CD4-positive, alpha-beta T cell treated with Interleukin-15 for 4 hours (primary cell): ENCODE measurements at places on chromosomes 12 and 14.

GRCh38 chr12:94621662-94622359 lies 28.5 kb downstream of the TMCC3 start:
- DNase-seq, result peak; percentile 59

- DNase-seq, result no peak
Measured at GRCh38 chr12:63302269-63302940, 151.4 kb upstream of the AVPR1A start.

- DNase-seq, result no peak
Measured at GRCh38 chr12:27220055-27220987, 23.8 kb upstream of the STK38L start.

- DNase-seq, result no peak
Measured at GRCh38 chr14:72907886-72908285, 14.0 kb upstream of the DPF3 start.

GRCh38 chr14:22289570-22289969 lies 299.5 kb downstream of the DAD1 start:
- no peak for DNase-seq

DNA sequence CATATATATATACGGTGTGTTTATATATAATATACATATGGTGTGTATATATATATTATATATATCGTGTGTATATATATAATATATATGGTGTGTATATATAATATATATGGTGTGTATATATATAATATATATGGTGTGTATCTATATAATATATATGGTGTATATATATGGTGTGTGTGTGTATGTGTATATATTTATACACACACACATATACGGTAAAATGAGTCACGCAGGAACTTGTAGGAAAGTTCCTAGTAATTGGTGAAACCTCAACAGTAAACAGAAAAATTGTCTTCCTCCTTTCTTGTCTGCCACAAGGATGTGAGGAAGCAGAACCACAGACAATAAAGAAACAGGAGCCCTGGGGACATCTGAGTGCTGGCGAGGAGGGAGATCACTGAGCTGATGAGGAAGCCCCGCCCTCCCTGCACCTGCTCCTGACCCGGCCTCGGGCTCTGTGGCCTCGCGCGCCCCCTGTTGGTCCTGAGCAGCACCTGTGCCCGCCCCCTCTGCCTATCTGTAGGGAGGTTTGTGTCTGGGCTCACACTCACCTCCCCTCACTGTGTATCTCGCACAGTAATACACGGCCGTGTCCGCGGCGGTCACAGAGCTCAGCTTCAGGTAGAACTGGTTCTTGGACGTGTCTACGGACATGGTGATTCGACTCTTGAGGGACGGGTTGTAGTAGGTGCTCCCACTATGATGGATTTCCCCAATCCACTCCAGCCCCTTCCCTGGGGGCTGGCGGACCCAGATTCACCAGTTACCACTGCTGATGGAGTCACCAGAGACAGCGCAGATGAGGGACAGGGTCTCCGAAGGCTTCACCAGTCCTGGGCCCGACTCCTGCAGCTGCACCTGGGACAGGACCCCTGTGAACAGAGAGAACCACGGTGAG lies 1079.4 kb downstream of the TMEM121 start:
- DNase-seq, result peak; percentile 70

GRCh38 chr12:46005823-46006222 lies 15.4 kb upstream of the SCAF11 start:
- no peak for DNase-seq

GRCh38 chr14:60722107-60722356 lies 2.1 kb downstream of the SIX4 start:
- DNase-seq, result no peak

- DNase-seq, result no peak
Measured at GRCh38 chr14:71789005-71789404, 143.2 kb upstream of the RGS6 start.

DNA sequence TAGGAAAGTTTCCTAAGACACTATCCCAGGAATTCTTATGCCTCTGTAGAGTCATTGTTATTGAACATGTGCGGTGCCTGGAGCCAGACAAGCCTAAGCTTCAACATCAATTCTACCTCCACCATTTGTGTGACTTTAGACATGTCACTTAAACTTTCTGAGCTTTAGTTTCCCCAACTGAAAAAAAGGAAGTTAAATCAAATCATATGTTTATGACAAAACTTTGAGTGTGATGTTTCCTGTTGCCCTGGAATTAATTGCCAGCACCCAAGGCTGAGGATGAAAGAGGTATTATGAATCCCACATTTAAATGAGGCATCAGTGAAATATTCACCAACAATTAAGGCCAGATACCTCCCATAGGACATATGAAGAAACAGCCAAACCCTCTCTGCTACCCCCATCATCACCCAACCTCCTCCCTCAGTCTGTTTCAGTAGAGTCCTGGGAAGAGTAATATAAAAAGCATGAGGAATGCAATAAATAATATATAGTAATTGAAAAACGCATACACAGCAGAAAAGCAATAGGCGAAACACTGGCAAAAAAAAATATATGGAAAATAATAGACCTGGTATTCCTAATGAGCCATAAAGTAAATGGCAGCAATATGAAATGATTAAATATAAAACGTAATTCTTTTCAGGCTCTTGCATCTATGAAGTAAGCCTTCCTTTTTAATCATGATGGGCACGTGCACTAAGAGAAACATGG lies 182.0 kb upstream of the DCN start:
- DNase-seq, result no peak

DNA sequence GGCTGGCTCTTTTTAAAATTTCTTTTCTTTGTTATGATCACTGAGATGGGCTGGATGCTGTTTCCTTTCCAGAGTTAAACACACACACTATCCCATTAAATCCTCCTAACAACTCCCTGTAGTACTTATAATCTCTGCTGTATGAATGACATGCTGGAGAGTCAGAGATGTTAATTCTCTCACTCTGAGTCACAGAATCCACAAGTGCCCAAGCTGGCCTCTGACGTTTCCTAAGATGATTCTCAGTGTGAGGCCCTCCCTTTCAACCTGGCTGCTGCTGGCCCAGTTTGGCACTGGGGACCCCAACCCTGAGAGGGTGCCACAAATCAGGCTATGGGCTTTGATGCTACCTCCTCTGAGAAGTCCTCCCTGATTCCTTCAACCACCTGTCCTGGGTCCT lies 5.4 kb downstream of the NOS1 start:
- DNase-seq, result no peak

GRCh38 chr12:105843561-105843960 lies 295.2 kb downstream of the NUAK1 start:
- no peak for DNase-seq

GRCh38 chr12:111074965-111075364 lies 154.6 kb upstream of the MYL2 start:
- DNase-seq, result no peak

GRCh38 chr14:64566651-64567122 lies 16.9 kb downstream of the PPP1R36 start:
- DNase-seq, result no peak

DNA sequence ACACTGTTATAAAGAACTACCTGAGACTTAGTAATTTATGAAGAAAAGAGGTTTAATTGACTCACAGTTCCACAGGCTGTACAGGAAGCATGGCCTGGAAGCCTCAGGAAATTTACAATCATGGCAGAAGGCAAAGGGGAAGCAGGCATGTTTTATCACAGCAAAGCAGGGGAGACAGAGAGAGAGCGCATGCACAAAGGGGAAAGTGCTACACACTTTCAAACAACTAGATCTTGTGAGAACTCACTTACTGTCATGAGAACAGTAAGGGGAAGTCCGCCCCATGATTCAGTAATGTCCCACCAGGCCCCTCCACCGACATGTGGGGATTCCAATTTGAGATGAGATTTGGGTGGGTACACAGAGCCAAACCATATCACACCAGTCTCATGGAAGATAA lies 313.9 kb downstream of the CACNA1C start:
- DNase-seq, result no peak

- DNase-seq, result no peak
Measured at GRCh38 chr12:124433879-124434278, 133.5 kb downstream of the NCOR2 start.

GRCh38 chr12:513446-513845 lies 53.7 kb downstream of the B4GALNT3 start:
- DNase-seq, result no peak

GRCh38 chr14:51473808-51474565 lies 177.7 kb upstream of the FRMD6 start:
- DNase-seq, result no peak

DNA sequence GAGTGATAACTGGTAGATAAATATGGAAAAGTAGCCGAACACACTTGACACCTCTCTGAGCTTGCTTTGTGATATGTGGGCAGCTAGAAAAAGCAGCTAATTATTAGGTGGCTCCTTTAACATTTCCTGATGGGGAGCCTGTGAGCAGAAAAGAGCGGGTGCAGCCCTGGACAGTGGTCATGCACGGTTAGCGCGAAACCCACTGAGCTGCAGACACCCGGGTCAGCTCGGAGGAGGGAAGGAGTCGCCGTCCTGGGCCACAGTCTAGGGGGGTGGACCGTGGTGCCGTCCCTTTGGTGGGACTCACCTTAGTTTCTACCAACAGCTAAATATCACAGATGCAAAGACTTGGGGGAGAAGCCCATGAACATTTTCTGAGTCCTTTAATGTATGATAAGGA lies 6.6 kb downstream of the COA8 start:
- DNase-seq, result no peak

- no peak for DNase-seq
Measured at GRCh38 chr12:28040246-28040645, 67.7 kb upstream of the PTHLH start.

- DNase-seq, result no peak
Measured at GRCh38 chr12:90262251-90262650, 553.6 kb upstream of the ATP2B1 start.

- no peak for DNase-seq
Measured at GRCh38 chr14:32594766-32595165, 265.7 kb downstream of the AKAP6 start.

GRCh38 chr12:24879644-24880043 lies 69.3 kb downstream of the BCAT1 start:
- no peak for DNase-seq

GRCh38 chr14:99534863-99535262 lies 53.7 kb downstream of the CCNK start:
- no peak for DNase-seq

DNA sequence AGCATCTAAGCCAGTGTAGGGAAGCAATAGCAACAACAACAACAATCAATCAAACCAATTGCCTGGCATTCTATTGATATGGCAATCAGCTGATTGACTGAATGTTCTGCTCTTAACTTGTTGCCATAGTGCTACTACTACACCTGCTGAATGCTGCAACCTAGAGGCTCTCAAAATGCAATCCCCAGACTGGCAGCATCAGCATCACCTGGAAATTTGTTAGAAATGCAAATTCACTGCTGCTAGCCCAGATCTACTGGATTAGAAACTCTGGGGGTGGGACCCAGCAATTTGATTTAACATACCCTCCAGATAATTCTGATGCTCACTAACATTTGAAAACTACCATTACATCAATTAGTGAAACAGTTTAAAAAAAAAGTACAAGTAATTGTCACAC lies 363.6 kb downstream of the SNAPC1 start:
- no peak for DNase-seq

DNA sequence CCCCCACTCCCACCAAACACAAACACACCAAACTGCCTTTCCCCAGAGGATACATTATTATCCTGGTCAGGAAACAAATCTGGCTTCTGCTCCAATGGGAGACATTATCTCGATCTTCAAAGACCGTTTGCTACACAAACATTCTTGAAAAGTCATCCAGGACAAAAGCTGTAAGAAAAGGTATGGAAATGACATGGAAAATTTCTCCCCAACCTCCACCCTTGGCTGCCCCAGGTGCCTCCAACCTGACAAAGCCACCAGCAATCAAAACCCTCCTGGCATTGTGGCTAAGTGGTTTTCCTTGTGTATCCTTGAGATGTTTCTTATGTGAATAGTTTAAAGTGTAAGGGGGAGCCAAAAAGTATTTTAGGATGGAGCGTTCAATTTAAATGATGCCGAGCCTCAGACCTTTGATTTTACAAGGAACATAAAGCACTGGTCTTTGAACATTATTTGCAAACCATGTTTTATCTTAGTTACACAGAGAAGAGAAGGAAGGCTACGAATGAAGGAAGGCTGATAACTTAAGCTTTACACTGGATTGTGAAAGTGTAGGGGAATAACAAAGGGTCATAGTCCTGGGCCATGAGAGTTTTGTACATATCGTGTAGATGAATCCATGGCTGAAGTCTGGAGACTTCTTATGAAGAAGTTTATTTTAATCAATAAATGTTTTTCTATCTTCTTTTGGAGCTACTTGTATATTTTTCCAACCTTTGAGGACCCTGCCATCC lies 418.9 kb upstream of the TMTC1 start:
- no peak for DNase-seq

GRCh38 chr12:116542345-116542956 lies 16.7 kb upstream of the MAP1LC3B2 start:
- no peak for DNase-seq

- no peak for DNase-seq
Measured at GRCh38 chr14:41343857-41344256, 262.8 kb upstream of the LRFN5 start.

- DNase-seq, result no peak
Measured at GRCh38 chr12:66959276-66959675, 280.4 kb upstream of the GRIP1 start.

DNA sequence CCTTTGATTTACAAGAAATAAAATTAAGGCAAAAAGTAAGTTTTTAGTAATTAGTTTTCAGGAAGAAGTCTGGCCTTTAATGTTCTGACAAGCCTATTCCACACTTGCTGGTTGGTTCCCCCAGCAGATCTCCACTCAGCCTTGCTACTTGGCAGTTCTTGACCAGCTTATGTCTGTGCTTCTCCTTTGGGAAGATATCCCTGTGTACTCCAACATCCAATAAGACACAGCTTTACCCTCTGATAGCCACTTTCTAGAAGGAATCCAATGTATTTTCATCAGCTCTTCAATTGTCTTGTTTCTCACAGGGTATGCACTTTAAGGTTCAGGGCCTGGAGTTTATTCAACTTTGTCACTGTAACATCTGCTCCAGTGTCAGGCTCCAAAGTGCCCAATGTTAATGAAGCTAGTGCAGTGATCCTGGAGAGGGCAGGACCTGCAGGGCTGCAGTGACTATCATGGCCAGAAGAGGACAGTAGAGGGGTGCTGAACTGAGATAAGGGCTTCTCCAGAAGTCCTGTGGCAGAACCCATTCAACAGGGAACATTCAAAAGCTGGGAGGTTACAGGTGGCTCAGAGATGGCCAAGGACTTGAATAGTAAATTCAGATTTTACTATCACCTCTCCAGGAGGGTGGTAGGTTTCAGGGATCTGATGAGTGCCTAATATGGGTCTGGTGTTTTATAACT lies 22.9 kb downstream of the JKAMP start:
- peak; percentile 45 for DNase-seq

- no peak for DNase-seq
Measured at GRCh38 chr14:29242755-29243754, 476.5 kb downstream of the FOXG1 start.

- DNase-seq, result peak; percentile 73
Measured at GRCh38 chr12:9906873-9907272, 25.3 kb downstream of the CLEC2A start.

DNA sequence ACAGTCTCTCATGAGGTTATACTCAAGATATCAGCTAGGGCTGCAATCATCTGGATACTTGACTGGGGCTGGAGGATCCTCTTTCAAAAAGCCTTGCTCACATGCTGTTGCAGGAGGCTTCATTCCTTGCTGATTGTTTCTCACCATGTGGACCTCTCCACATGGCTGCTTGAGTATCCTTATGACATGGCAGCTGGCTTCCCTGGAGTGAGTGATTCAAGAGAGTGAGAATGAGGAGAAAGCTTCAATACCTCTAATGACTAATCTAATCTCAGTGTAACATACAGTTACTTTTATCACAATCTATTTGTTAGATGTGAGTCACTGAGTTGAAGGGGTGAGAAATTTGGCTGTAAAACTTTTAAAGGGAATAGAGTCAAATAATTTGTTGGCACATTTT lies 14.4 kb upstream of the SDR39U1 start:
- no peak for DNase-seq

- DNase-seq, result peak; percentile 51
Measured at GRCh38 chr12:47717443-47718193, 7.7 kb downstream of the ENDOU start.
